IPS DF 6.9 (cell line): ENCODE measurements at places on chromosomes 5 and 9.

- DNase-seq: no peak
Measured at GRCh38 chr9:98368366-98369065, 113.1 kb upstream of the TBC1D2 start.

- DNase-seq: no peak
Measured at GRCh38 chr9:16312962-16313546, 557.4 kb downstream of the BNC2 start.

- no peak for DNase-seq
Measured at GRCh38 chr5:38878391-38879077, 32.7 kb downstream of the OSMR start.

GRCh38 chr9:92763721-92764380 is 782 bp downstream of the BICD2 start:
- DNase-seq: no peak

DNA sequence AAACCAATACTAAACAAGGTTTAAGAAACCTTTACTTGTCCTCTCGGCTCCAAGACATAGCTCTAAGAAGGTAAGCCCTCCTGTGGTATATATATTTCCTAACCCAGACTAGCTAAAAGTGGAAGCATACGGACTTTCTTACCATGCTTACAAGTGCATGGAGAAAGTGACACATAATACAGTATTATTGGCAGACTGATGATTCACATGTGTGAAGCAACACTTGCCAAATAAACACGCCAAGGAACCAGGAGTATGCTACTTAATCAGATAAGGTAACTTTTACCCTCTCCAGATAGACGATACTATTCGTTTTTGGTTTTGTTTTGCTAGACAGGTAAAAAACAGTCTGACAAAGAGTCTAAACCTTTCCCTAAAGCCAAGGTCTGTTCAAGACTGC is 264.1 kb downstream of the MLLT3 start:
- DNase-seq: no peak

GRCh38 chr9:6999794-7000193 is 242.0 kb downstream of the KDM4C start:
- DNase-seq: no peak

DNA sequence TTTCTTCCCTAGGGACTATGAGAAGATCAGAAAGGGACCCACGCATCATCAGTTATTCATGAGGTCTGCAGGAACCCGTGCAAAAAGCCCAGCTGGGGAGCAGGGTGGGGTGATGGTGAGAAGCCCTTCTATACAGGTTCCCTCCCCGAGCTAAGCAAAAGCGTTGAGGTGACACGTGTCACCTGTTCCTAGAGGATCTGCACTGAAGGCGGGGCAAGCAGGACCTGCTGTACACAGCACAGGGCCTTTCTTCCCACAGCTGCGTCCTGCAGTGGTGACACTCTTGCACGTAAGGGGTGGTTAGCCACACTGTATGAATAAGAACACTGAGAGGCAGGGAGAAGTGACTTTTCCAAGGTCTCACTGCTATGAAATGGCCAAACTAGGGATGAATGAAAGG is 37.2 kb upstream of the SH3PXD2B start:
- DNase-seq: no peak

DNA sequence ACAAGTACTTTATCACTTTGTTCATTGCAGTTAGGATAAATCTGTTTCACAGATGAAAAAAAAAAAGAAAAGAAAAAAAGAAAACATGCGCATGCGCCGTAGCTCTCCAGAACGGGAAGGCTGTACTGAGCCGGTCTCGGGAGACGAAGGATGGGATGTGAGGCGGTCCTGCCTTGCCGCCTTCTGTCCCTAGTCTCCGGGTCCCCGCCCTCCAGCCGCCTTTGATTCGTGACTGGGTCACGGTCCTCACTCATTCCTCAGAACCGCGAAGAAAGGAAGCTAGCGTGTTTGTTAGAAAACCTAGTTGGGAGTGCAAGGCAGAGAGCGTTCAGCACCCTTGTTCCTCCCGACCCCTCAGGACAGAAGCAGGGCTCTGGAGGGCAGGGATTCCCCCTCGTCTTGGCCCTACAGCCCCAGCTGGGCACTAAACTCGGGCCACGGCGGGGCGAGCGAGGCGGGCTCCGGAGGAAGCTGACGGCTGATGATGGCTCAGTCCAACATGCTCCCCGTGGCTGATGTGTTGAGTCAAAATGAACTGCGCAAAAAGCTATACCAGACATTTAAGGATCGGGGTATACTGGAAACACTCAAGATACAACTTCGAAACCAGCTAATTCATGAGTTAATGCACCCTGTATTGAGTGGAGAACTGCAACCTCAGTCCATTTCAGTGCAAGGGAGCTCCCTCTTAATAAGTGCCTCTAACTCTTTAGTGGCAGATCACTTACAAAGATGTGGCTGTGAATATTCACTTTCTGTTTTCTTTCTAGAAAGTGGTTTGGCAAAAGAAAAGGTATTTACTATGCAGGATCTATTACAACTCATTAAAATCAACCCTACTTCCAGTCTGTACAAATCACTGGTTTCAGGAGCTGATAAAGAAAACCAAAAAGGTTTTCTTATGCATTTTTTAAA is 40.0 kb downstream of the CPLANE1 start:
- DNase-seq: no peak

DNA sequence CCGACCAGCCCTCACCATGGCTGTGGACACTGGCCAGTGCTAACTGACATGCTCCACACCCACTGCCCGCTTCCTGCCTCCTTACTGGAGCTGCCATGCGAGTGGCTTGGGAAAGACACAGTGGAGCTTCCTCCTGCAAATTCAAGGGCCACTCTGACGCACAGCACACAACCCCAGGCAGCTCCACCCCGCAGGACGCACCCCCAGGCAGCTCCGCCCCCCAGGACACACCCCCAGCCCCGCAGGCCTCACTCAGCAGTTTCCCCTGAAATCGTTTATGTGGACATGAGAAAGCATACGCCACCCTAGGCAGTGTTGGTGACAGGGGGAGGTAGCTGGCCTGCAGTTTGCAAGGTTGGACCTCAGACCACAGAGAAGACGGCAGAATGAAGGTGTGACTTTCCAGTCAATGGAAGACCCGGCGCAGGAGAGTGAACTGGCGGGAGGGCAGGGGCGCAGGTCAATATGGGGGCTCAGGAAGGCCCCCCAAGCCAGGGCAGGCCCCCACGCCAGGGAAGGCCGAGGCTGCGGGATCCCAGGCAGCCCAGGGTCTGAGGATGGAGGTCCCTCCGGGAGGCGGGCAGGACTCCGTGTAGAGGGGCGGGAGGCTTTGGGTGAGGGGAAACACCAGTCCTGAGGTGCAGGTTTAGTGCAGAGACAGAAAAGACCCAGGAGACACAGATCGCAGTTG is 21.6 kb downstream of the LPCAT1 start:
- DNase-seq: no peak

DNA sequence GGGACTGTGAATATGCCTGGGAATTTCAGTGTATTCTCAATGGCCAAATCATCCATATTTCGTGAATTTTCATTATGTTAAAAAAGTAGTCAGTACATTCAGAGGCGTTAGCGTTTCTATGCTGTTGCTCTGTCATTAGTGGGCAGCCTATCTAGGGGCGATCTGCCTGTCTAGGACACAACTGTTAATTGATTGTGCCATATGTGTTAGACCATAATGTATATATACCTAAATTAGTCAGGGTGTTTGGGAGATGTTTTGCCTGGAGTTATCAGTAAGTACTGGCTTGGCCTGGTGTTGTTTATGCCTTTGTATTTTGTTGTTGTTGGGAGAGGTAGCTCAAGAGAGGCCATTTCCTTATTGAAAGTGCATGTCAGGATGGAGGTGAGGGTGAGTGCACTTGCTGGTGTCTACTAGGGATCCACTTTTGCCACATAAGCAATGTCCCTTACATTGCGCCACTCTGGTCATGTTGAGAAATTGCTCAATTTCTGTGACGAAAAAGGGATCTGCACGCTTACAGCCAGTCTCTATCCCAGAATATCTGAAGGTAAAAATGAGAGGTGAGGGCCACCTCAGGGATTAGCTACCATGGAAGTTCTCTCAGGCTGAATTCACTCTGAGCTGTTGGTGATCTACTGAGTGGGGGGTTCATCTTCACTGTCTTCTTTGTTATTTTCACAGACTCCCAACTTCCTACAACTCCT is 123.3 kb downstream of the ST8SIA4 start:
- no peak for DNase-seq

DNA sequence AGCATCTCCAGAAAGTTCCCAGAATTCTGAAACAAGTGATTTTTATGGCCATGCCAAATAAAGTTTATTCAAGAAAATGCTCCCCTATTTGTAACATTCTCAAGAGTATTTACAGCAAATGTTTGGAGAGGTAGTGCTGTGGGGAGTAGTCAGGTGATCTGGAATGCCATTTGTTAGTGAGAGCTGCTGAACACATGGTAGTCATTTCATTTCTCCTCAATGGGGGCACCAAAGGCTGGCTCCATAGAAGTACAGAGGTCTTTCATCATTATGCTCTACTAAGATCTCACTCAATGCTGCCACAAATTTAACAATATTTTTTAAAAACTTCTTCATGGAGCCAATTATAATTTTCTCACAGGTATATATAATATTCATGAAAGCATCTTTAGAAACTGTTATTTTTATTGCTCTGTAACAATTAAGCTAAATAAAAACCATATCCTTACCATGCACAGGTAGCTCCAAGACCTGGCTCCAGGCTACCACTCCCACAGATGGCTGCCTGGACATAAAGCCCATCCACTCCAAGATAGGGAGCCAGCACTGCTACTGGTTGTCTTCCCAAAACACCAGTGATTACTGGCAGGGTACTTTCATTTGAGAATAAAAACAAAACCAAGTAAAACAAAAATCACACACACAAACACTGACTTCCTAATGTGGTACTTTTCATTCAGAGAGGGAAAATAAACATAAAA is 200.8 kb downstream of the PLK2 start:
- DNase-seq: no peak

GRCh38 chr5:180807654-180808414 is 5.2 kb upstream of the MGAT1 start:
- no peak for DNase-seq

DNA sequence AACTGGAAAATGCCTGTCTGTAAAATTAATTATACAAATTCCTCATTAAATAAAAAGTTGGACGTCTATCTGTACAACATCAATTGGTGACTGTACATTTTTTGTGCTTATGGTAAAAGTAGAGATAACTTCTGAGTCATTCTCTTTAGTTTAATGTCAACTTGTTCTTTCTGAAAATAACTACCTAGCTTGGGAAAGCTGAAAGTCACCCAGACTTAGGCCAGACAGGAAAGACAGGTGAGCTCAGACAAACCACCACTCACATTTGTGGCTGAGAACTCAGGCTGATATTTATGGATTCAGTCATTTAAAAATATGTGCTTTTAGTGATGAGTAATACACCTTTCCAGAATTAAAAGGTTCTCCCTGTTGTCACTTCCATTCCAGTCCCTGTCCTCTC is 31.9 kb upstream of the ENTREP1 start:
- no peak for DNase-seq

DNA sequence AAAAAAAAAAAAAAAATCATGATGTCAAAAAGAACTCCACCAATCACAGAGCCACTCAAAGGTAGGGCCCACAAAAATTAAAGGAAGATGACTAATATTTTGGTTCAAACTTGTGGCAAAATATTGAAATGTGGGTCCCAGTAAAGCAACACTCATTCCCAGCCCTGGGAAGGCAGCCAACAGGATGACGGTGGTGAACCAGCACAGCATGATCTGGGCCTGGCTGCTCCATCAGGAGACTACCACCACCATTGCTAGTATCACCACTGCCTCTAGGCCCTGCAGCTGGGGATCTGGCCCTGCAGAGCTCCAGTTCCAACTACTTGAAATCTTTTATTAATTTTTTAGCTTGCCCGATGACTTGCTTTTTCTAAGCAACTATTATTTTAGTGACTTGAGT is 206.8 kb upstream of the ITGA1 start:
- no peak for DNase-seq

DNA sequence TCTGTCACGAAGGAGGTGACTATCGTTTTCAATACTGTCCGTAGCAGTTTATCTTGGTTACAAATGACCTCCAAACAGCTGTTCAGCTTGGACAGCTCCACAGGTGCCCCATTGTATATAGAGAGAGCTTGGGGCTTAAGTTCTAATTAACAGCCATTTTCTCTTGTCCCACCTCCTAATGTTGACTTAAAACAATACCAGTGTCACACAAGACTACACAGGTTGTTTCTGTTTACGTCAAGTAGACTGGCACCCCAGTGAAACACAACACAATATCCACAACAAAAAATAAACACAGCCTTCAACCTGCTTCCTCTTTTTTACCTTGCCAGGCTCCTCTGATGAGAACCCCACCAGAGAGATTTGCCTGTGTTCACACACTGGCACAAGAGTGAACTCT is 39.8 kb upstream of the TLE1 start:
- no peak for DNase-seq

DNA sequence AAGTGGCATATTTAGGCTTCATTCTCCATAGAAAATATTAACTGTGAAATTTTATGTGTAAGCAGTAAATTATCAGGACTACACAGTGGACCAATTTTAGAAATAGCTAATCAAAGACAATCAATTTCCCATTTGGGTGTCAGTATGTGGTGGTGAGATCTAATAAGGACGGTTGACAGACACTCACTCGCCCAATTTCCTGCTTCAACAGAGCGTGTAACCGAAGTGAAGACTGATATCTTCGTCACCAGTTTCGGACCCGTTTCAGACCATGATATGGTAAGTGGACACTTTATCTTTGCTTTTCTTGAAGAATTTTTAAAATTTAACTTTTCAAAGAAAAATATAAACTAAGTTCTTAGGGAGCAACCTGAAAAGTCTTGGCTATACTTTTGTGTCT is 17.6 kb downstream of the GABRA1 start:
- no peak for DNase-seq

GRCh38 chr9:34154057-34154456 is 24.8 kb upstream of the UBAP1 start:
- no peak for DNase-seq

DNA sequence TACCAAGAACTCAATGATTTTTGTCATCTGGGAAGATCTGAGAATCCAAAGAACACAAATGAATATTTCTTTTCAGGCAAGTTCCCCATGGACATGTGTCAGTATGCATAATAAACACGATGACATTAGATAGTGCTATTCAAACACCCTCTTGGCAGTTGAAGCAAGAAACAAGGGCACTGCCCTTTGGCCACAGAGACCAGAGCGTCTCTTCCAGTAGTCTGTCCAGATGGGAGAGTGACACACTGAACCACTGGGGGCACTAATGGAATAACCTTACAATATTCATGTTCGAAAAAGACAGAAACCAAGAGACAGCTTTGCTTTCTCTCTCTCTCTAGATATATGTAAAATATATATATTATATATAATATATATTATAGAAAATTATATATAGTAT is 301.9 kb downstream of the CTNND2 start:
- DNase-seq: no peak

GRCh38 chr9:70954126-70954525 is 167.3 kb downstream of the TRPM3 start:
- no peak for DNase-seq

DNA sequence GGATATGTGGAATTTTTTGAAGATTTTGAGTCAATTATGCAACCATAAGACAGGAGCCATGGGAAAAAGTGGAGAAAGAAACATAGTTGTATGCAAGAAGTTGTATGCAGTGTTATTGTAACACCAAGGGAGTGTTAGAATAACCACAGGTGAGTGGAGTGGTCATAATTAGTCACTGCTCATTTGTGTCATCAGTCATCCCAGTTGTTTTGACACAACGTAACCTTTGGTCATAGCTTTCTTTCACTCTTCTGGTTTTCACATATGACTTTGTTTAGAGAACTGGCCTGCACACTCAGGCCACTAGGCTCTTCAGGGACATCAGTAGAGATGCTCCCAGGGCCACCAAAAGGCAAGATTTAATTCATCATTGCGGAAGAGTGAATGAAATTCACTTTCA is 158.7 kb upstream of the HMHB1 start:
- no peak for DNase-seq
